Vein endothelial cell (primary cell): ENCODE measurements at places on chromosomes 6 and 20. TPM values are rescaled to one million over a fixed set of nuclear protein-coding genes. Genes with fewer than 3 reads are reported as not detected.

The PKHD1 gene
- not detected in 2 replicates for total RNA-seq

The TLDC2 gene
- not detected in 2 replicates for total RNA-seq

The PRSS35 gene
- 0.33 TPM in 1 of 2 replicates, not detected in the other for total RNA-seq

The NRSN1 gene
- not detected in 2 replicates for total RNA-seq

The PARD6B gene
- 0.57 and 0.65 TPM in 2 replicates for total RNA-seq

The CABLES2 gene
- 2.7 and 3.9 TPM in 2 replicates for total RNA-seq

The PAK5 gene
- not detected in 2 replicates for total RNA-seq

The BPIFB1 gene
- not detected in 2 replicates for total RNA-seq

The TRAPPC3L gene
- 0.33 TPM in 1 of 2 replicates, not detected in the other for total RNA-seq

The SLC22A3 gene
- total RNA-seq, result not detected in 2 replicates

The PET117 gene
- total RNA-seq, result 7.8 and 12.2 TPM in 2 replicates

The SEMG1 gene
- not detected in 2 replicates for total RNA-seq

The ZDHHC14 gene
- 20.0 and 25.2 TPM in 2 replicates for total RNA-seq

The FAM217A gene
- total RNA-seq, result not detected in 2 replicates

The SLC22A1 gene
- 0.19 and 0.65 TPM in 2 replicates for total RNA-seq

The TULP4 gene
- total RNA-seq, result 100 and 109 TPM in 2 replicates

The F13A1 gene
- total RNA-seq, result not detected in 2 replicates

The FAXC gene
- 0.19 and 0.65 TPM in 2 replicates for total RNA-seq

The FGD2 gene
- total RNA-seq, result not detected in 2 replicates

The SMIM13 gene
- 14.4 and 17.4 TPM in 2 replicates for total RNA-seq

The PRKN gene
- total RNA-seq, result 0.76 and 1.6 TPM in 2 replicates

The KIF25 gene
- total RNA-seq, result not detected in 2 replicates

The NCOA7 gene
- total RNA-seq, result 24.2 and 35.2 TPM in 2 replicates

The C6orf58 gene
- total RNA-seq, result 0.38 and 0.65 TPM in 2 replicates

The ZNF391 gene
- under 0.01 and 1.6 TPM in 2 replicates for total RNA-seq

The LTB gene
- total RNA-seq, result 3.9 and 4.7 TPM in 2 replicates

The ZC2HC1B gene
- total RNA-seq, result not detected in 2 replicates

The BRPF3 gene
- 20.5 and 20.6 TPM in 2 replicates for total RNA-seq
